ENCODE measurements at places on chromosomes 5 and 9.

- no peak for DNase-seq
Measured at GRCh38 chr9:137663584-137663983, 44.8 kb downstream of the EHMT1 start.

DNA sequence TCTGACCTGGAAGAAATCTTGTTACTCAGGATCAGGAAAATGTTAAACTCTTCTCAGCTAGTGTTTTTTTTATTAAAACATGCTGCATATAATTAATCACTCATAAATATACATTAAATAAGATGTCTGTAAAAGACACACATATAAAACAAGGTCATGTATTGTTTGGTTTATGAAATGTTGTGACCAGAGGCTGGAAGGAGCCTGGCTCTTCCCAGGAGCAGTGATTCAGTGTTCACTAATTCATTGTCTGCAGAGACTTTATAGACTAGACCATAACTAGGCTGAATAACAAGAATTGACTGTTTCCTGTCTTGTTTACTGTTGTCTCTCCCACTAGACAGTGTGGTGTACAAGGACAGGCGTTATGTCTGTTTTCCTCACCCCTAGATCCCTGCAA is 49.1 kb upstream of the ANKRD55 start:
- DNase-seq = no peak

DNA sequence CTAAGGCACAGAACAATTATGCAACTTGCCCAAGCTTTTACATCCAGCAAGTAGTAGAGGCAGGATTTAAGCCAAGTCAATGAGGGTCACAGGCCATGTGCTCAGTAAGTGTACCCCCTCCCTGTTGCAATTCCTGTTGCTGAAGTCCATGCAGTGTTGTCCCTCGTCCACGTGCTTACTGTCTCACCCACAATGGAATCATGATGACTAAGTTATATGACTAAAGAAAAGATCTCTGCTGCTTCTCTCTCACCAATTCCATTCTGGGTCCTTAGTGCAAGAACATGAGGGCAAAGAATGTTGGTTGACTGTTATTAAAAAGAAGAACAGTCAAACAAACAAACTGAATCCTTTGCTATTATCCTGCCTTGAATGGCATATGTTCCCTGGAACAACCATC is 233.6 kb upstream of the SLC24A2 start:
- no peak for DNase-seq

- no peak for DNase-seq
Measured at GRCh38 chr5:61735995-61736394, 403.9 kb downstream of the ZSWIM6 start.

GRCh38 chr5:4082966-4083564 is 487.4 kb downstream of the IRX1 start:
- DNase-seq = no peak

DNA sequence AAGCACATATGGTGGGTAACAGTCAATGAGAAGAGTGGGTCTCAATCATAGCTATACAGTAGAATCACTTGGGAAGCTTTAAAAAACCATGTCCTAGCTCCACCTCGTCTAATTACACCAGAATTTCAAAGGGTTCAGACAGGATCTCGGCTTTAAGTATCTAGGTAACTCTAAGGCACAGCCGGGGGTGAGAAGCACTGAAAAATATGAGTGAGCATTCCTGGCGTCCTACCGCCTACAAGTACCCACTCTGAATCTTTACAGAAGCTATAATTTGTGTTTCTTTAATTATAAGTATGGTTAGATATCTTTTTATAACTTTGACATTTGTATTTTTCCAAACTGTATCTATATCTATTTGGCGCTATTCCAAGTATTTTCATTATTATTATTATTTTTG is 16.1 kb downstream of the PAIP1 start:
- DNase-seq = no peak

DNA sequence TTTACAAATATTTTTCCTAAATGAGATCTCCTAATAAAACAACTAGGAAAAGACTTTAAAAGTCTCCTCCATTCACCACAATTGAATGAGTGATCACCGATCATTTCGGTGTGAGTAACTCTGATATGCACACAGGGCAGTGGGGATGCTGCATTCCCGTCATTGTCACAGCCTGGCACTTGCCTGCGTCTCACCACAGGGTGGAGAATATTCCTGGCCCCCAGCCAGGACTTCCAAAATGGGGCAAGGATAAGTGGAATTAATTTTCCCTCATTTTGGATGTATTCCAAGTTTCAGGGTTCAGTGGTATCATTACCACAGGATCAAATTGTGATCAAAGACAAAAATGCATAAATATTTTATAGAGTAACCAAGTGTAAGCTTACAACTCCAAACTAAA is 107.1 kb downstream of the CTNND2 start:
- no peak for DNase-seq

DNA sequence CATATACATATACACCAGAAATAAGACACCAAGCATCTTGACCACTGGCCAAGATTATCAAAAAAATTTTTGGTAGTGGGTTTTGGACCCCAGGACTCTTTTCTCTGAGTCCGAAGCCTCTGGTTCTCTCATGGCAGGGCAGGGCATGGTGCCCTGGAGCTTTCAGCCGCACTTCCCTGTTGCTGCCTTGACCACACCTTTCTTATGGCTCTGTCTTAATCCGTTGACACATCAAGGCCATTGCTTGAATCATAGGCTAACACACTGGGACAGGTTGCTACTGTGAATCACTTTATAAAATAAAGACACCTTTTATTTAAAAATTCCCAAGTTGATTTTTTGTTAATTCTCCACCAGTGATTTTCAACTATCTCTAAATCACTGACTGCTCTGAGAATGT is 45.4 kb upstream of the CAST start:
- DNase-seq = no peak

GRCh38 chr5:171806976-171807747 is 21.5 kb downstream of the SMIM23 start:
- peak; percentile 16 for DNase-seq

DNA sequence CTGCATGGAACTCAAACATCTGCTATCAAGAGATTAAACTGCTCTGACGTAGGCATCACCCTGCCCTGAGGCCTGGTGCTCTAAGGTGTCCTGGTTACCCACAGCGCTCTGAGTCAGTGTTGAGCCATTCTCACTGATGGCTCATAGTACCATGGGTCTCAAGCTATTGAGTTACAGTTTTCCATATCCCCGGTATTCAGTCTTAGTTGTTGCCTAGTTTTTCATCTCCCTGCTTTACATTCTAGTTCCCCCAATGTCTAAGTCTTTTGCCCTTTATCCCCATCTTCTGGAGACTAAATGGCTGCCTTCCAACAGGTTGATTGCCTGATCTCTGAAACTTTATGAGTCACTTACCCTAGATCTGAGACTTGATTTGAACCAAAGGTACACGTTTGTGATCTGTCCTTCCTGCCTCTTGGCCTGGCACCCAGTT is 161.2 kb upstream of the PTGER4 start:
- DNase-seq = no peak

DNA sequence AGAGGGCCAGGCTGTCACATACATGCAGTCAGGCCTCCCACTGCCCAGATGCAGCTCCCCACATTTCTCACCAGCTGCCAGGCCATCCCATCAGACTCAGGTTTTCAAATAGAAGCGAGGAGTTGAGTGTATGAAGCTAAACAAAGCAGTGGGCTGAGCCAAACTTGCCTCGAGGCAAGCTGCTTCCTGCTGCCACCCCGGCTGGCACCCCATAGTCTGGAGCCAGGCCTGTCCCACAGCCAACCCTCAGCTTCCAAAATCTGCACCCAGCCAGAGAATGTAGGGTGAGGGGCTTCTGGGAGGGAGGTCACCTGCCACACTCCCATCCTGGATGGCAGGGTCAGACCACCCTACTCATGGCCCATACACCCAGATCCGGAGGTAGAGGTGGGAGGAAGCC is 22.3 kb upstream of the ALDH1B1 start:
- DNase-seq = no peak

- no peak for DNase-seq
Measured at GRCh38 chr5:95823218-95823737, 752 bp upstream of the GLRX start.

GRCh38 chr5:51997500-51997899 is 614.3 kb downstream of the ISL1 start:
- no peak for DNase-seq

- peak; percentile 24 for DNase-seq
Measured at GRCh38 chr9:21873540-21874221, 71.2 kb downstream of the MTAP start.

DNA sequence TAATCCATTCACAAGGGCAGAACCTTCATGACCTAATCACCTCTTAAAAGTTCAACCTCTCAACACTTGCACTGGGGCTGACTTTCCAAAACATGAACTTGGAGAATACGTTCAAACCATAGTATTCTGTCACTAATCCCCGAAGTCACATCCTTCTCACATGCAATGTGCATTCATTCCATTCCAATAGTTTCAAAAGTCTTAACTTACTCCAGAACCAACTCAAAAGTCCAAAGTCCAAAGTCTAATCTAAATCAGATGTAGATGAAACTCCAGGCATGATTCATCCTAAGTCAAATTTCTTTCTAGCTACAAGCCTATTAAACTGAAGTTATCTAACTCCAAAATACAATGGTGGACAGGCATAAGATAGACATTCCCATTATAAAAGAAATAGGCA is 21.7 kb upstream of the ADAMTSL1 start:
- DNase-seq = peak; percentile 24

DNA sequence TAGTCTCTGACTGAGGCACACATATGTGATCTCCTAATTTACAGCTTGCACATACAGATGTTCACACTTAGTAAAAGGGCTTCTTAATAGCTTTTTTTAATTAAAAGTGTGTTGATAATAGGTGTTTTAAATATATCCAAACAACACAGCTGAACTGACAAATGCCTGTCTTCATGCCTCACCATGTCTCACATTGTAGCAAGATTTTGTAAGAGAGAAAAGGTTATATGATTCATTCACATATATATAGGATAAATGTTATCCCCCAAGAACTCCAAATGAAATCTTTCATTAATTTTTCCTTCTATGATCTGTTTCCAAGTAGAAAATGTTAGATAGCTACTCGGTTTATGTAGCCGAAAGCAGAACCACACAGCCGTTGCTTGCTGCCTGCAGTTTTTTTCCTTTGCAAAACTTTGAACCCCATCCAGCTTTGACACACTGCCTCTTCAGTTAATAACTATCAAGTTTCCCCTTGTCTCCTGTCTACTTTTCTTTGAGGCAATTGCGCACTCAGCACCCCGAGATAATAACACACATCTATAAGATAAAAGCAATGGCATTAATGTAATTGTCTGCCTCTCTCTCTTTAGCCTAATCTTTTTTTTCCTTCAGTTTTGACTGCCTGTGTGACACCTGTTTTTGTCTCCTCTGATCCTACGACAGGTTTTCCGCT is 299.2 kb downstream of the BNC2 start:
- DNase-seq = no peak

DNA sequence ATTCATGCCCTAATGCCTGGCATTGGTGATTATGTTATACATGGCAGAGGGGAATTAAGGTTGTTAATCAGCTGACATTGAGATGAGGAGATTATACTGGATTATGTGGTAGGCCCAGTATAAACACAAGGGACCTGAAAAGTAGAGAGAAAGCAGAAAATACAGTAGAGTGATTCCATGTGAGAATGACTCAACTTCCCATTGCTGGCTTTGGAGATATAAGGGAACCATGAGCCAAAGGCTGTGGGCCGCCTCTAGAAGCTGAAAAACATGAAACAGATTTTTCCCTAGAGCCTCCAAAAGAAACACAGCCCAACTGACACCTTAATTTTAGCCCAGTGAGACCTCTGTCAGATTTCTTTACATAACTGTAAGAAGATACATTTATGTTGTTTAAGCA is 65.0 kb upstream of the CTXN3 start:
- DNase-seq = no peak

DNA sequence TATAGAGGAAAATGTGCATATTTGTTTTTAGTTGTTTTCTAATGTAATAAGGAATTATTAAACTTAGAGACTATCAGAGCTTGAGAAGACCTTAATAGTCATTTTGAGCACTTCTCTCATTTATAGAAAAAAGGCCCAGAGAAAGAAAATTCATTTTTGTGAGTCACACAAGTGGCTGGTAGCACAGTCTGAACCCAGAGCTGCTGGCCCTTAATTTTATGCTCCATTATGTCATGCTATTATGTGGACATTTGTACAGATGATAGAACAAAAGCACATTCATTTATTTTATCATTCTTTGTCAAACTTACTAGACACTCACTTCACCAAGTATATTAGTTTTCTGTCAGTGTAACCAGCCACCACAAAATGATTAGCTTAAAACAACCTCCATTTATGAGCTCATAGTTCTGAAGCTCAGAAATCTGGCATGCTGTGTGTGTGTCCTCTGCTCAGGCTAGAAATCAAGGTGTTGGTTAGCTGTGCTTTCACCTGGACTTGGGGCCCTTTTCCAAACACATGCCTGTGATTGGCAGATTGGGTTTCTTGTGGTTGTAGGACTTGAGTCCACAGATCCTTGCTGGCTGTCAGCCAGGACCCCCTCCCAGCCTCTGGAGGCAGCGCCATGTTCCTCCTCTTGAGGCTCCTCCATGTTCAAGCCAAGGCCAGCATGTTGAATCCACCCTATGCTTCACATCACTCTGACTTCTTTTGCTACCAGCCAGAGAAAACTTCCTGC is 188.9 kb downstream of the ARHGAP26 start:
- DNase-seq = no peak

DNA sequence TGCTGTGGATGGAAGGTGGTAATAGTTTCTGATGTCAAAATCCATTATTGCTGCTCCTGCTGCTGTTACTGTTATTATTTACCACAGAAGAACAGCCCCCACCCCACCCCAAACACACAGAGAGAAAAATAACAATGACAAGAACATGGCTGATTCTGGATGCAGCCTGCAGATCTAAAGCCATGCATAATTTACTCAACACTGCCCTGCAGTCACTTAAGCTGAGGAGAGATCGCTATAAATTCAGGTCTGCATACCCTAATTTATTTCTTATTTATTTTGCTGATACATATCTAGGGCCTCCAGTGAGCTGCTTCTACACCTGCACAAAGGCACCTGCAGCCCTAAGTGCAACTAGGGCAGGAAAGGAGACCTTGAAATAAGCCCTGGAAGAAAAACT is 132.0 kb downstream of the TRIM32 start:
- DNase-seq = no peak

DNA sequence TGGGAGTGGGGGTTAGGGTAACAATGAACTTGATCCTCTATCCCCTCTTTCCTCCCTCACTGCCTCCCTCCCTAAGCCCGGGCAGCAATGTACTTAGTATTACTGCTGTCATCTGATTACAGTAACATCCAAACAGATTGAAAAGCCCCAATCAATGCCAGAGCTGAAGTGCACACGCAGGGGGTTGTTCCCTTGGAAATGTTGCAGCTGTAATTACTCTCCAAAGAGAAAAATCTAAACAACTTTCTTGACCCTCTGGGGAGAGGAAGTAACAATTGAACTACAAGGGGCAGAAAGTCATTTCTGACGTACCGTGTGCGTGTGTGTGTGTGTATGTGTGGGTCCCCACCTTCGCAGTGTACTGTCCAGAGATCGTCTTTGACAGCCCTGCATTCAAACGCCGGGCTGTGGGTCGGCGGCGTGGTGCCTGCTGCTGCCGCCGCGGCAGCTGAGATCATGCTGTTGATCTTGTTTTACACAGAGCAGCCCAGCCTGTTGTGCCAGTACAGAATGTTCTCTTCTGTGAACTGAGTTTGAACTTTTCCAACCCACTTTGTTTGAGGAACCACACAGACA is 66.0 kb upstream of the KLF9 start:
- peak; percentile 38 for DNase-seq

GRCh38 chr9:90727488-90727887 is 74.1 kb upstream of the SYK start:
- no peak for DNase-seq

GRCh38 chr9:138007566-138007917 is 130.0 kb downstream of the CACNA1B start:
- no peak for DNase-seq
